Common myeloid progenitor, CD34-positive (primary cell): ENCODE measurements at places on chromosomes 16 and 17.

GRCh38 chr17:73031472-73031871 is 61.0 kb downstream of the SLC39A11 start:
- no peak for DNase-seq

GRCh38 chr16:3890091-3890490 is 9.6 kb upstream of the CREBBP start:
- DNase-seq = no peak

- DNase-seq = no peak
Measured at GRCh38 chr17:64128787-64129514, 993 bp downstream of the ERN1 start.

GRCh38 chr16:2092866-2093265 is 42.8 kb downstream of the PKD1 start:
- no peak for DNase-seq

DNA sequence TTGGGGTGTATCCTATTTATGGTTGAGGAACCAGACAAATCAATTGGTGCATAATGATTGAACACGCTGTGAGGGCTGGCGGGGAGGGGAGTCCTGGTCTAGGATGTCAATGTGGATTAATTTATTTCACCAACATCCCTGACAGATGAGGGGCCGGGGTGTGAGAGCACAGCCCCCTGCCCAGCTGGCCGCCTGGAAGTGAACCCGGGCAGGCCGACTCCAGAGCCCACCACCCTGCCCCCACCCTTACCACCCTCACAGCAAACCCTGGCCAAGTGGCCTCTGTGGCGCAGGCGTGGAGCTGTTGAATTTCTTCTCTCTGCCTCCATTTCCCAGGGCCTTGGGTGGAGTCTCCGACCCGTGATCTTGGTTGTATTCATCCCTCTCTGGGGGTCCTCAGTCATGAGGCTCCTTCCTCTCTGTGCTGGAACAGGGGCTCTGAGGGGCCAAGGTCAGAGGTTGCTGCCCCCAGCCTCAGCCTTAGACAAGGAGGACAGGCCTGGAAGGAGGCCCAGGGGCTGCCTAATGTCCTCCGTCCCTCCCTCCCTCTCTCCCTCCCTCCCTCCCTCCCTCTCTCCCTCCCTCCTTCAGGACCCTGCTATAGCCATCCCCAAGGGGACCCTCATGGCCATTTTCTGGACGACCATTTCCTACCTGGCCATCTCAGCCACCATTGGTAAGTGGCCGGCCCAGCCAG is 12.6 kb downstream of the SLC12A3 start:
- no peak for DNase-seq

DNA sequence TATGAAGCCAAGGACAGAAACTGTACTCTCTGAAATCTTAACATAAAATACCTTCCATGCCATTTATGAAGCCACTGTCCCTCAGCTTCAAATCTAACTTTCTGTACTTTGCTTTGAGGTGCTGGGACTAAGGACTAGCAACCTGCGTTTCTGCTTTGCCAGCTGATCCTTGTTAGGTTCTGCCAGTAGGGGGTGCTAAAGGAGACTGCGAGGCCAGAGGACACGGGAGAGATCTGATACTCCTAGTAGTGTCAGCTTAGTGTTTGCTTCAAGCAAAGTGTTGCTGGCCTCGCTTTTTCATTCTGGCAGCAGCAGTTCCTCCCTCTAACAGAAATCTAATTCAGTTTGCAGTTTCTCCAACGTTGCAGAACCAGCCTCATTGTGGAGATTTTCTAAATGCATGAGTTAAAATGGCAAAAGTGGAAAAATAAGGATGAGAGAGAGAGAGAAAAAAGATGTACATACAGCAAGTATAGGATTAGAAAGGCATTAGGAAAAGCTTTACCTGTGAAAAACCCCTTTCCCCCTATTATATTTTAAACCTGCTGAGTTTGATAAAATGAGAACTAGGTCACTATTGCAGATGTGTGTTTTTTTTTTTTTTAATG is 297.5 kb downstream of the CA10 start:
- peak; percentile 13 for DNase-seq

DNA sequence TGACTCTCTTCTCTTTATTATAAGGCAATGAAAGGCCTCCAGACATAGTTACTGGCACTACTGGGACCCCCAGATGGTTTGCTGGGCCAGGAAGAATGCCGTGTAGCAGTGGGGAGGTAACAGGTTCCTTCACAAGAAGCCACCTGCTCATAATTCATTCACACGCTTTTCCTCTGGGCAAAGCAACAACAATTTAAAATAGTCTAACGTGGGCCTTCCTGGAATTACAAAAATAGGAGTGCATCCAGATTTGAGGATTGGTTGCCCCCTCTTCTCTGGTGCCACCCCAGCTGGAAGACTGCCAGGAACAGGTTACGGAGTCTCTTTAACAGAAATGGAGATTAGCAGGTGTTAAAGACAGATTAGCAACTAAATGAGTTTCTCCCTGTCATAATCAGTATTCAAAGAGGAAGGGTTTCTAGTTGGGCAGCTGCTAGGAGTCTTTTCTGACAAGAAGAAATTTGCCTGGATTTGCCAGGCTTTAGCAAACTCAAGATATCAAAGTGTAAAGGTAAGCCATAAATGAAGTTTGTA is 409.6 kb downstream of the NPIPA8 start:
- peak; percentile 19 for DNase-seq

DNA sequence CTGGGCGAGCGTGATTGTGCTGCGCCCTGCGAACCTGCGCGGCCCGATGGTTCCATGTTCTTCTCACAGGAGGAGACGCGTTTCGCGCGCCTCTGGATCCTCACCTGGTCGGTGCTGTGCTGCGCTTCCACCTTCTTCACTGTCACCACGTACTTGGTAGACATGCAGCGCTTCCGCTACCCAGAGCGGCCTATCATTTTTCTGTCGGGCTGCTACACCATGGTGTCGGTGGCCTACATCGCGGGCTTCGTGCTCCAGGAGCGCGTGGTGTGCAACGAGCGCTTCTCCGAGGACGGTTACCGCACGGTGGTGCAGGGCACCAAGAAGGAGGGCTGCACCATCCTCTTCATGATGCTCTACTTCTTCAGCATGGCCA is 1.0 kb downstream of the FZD2 start:
- DNase-seq = no peak

DNA sequence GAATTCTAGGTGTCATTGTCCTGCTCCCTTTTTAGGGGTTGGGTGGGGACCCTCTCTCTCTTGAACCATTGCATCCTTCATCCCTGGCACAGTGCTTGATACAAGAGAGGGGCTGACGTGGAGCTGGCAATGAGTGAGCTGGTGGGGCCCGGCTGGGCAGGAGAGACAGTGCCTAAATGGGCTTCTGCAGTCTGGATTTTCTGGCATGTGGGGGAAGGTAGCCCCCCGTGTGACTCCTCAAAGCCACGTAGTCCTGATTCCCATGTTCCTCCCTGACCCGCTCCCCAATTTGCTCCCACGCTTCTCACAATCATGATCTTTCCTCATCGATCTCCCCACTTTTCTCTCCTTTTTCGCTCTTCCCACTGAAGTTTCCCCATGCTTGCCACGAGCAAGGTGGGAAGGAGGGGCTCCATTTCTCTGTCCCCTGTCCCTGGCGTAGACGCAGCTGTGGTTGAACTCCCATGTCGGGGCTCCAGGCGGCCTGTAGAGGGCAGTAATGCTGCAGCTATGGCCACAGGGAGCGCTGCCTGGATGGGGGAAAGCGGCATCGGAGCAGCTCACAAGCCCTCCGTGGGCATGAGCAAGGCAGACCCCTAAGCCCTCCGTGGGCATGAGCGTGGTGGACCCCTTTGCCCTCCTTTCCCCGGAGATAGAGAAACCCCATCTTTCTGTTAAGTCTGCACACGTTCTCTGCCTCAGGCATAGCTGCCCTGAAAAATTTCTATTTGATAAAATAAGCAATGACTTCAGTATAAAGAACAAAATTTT is 47.5 kb downstream of the HAPSTR1 start:
- DNase-seq = peak; percentile 75

DNA sequence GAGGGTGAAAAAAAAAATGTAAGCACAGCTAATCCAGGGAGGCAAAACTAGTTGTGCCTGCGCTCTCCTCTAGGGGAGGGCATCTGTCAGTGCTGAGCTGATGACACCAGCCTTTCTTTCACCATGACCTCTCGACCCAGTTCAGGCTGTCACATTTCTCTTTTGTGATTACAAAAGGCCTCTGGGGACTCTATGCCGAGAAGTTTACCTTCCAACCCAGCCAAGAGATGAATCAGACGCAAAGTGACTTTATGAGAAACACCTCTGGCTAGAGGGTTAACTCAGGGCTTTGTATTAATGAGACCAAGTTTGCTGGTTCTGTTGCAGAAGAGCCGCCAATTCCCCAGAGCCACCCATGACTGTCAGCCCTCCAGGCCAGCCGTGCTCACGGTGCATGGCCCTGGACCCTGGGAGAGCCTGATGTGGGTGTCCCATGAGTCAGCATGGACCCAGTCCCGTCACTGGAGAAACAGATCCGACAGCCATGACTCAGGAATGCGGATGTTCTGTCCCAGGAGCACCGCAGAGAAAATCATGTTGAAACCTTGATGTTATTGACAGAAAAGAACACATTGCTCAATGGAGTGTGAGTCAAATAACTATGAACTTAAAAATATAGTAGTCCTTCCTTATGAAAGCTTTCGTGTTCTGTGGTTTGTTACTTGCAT is 437.2 kb downstream of the HS3ST3B1 start:
- peak; percentile 12 for DNase-seq

GRCh38 chr16:336269-336668 is 16.3 kb downstream of the AXIN1 start:
- no peak for DNase-seq

GRCh38 chr17:32755045-32755805 is 121.7 kb downstream of the MYO1D start:
- peak; percentile 85 for DNase-seq

DNA sequence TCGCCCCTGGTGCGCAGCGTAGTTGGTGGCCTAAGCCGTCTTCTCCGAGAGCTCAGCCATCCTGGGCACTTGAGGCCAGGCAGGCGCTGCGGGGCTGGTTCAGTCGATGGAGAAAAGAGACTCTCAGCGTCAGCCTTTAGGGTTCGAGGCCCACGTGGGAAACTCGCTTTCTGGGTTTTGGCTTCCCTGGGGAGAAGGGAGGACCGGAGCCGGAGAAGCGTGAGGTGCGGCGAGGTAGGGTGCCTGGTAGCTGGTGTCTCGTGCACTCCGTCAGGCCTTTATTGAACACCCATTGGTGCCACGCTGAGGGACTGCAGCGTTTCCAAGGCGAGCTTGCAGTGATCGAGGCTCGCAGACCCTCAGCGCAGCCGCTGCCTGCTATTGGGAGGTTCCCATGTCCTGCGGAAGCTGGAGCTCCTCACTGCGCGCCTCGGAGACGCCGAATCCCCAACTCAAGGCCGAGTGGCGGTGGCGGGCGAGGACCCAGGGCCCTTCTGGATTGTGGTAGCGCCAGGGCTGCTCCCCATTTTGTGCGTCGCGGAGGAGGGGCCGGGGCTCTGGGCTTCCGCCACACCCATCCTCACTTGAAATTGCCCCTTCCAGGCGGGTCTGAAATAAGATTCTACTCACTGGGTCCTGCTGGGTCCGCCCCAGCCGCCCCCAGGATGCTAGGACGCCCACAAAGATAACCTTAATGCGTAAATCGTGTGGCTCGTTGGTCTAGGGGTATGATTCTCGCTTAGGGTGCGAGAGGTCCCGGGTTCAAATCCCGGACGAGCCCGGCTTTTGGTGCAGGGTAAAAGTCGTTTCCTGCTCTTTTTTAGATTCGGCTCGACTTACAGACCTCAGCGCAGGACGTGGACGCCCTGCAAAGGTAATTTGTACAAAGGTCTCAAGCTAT is 1.2 kb downstream of the OR1F1 start:
- peak; percentile 39 for DNase-seq

DNA sequence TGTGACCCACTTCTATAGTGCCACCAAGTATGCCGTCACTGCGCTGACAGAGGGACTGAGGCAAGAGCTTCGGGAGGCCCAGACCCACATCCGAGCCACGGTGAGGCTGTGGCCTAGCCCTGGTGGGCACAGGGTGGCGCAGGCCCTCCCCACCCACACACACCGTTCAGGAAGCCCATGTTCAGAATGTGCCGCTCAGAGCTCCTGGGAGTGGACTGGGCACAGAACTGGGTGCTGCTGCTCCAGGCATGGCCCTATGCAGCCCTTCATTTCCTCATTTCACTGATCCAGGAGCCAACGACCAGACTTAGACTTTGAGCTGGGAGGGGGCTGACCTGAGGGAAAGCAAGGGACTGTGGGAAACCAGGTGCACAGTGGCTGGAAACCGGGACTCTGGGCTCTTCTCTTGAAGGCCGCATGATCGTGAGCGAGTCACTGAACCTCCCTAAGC is 2.4 kb upstream of the MRM1 start:
- no peak for DNase-seq

DNA sequence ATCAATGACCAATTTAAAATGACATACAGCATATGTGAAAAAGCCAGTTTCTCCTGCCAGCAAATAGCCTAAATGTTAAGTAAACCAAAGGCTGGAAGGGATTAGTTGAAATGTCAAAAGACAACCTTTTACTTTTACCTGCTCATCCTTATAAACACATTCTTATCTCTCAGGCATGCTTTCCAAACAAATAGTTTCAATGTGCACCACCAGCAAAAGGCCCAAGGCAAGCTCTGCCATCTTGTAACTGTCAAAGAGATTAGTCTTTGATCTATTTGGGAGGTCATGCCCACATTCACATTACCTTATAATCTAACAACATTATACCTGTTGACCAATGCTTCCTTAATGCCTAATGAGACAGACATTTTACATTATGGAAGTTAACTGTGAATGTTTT is 132.2 kb upstream of the NACA2 start:
- DNase-seq = no peak

DNA sequence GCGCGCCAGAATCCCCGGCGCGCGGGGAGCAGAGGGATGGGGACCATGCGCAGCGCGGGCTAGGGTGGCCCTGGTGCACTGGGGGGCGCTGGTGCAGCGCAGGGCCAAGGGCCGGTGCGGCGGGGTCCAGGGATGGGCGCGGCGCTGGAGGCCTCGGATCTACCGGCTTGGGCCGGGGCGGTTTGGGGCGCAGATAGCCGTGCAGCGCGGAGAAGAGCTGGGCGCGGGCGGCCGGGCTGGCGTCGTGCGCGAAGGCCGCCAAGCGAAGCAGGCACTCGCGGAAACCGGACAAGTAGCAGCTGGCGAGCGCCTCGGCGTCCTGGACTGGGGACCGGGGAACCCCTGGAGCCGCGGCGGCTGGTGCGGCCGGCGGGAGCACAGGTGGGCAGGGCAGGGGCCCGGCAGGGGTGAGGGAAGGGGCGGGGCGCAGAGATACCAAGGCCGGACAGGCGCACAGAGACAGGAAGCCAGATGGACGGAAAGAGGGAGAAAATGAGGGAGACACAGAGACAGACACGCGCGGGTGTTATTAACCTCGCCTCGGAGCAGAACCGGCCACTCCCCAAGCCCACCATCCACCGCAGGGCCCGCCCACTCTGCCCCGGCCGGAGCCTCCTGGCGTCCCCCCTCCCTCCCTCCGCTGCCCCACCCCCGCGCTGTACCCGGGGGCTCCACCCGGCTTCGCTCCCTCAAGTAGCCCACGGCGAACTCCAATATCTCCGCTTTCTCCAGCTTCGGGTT is 2.1 kb downstream of the HES7 start:
- DNase-seq = peak; percentile 70
